ENCODE measurements at places on chromosomes 5 and 9.

GRCh38 chr9:27943501-27943900 lies 370.2 kb upstream of the C9orf72 start:
- DNase-seq = no peak

GRCh38 chr9:108254236-108254635 lies 601.5 kb downstream of the ACTL7B start:
- no peak for DNase-seq

- DNase-seq = no peak
Measured at GRCh38 chr5:116479776-116480675, 94.6 kb downstream of the SEMA6A start.

DNA sequence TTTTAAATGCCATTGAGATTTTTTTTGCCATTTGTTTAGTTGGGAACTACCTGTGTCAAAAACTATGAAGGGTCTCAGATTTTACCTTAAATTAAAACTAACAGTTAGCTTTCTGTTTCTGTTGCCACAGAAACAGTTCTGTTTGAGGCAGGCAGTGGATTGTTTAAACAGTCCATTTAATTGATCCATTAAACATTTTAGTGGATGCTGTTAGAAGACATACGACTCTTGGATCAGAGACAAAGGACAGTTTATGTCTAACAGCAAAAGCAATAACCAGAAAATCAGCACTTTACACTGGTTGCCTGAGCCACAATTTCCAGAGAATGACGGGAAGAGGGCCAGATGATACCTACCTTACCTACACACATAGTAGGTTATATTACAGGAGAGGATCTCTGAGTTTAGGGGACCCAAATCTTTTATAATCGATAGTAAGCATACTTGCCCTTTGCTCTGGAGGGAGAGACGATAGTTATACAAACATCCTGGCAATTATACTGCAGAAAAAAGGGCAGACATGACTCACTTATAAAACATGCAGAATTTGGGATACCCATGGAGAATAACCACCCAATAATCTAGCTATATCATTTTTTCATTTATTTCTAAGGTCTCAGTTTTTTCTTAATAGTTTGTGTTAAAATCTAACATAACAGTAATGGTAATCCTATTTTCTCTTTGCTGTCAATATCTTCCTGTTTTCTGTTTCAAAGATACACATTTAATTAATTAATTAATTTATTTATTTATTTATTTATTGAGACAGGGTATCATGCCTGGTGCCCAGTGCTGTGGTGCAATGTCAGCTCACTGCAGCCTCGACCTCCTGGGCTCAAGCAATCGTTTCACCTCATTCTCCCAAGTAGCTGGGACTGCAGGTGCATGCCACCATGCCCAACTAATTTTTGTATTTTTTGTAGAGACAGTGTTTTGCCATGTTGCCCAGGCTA lies 136.7 kb upstream of the TNFAIP8 start:
- DNase-seq = no peak

GRCh38 chr5:189486-189885 lies 1.8 kb upstream of the LRRC14B start:
- no peak for DNase-seq

DNA sequence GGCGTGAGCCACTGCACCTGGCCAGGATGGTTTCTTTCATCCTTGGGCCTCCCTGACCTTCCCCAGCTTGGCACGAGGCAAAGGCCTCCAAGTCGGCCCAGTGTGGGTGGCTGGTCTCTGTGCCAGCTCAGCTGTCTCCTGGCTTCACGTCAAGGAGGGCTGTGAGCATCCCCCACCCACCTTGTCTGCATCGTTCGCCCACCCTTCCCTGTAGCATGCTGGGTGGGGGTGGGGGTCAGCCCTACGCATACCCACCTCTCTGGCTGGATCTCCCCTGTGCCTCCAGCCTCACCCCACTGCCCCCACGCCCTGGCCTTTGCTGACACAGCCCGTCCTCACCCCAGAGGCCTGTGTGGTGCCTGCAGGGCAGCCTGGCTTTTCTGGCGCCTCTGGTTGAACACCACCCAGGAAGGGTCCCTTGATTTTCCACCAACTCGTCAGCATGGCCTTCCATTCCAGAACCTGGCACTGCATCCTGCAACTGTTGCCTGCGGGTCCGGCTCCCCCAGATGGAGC lies 8.8 kb upstream of the WDR5 start:
- no peak for DNase-seq

GRCh38 chr9:116686693-116687073 lies 422 bp upstream of the TRIM32 start:
- DNase-seq = no peak

- no peak for DNase-seq
Measured at GRCh38 chr5:92633176-92633575, 947.8 kb downstream of the NR2F1-AS1 start.

DNA sequence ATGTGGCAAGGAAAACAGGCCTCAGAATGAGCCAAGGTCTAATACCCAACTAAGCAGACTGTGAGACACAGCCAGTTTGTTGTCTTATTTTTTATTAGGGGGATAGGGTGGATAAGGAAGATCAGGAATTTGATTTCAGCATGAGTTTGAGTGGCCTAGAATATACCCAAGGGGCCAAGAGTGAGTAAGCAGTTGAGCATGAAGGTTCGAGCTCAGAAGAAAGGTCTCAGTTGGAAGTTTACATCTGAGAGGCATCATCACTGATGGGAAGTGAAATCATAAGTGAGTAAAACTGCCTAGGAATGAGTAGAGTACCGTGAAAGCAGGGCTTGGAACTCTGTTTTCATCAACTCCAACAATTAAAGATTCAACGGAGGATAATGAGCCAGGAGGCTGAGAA lies 12.6 kb downstream of the PSMD5 start:
- DNase-seq = no peak

DNA sequence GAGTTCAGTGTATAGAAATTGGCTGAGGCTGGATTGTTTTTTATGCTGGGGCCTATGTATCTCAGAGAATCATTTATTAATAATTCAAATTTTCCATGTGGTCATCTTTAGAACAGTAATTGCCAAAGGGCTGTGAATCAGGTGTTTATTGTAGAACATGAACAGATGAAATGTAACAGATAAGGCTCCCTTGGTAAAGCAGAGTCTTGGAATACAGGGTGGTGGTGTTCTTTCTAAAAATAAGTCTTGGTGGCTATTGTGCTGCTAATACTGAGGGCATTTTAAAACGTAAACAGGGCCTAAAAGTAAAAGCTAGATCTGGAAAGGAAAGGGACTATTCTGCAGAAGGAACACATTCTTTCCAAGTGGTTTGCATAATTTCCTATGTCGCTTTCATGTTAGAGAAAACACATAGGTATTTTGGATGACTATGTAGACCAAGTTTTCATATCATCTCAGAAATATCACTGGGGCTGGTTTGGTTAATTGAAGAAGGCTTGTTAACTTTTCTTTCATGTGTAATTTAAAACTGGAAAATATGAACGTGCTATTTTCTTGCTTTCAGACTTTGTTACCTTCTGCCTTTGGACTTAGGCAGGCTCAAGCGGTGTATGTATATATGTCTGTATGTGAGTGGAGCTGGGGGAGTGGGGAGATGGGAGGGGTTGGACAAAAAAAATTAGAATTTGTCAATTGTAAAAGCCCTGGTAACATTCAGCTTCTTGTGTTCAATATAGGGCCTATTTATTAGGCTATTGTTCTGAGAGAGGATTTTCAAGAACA lies 119.9 kb upstream of the ANKRD55 start:
- no peak for DNase-seq

DNA sequence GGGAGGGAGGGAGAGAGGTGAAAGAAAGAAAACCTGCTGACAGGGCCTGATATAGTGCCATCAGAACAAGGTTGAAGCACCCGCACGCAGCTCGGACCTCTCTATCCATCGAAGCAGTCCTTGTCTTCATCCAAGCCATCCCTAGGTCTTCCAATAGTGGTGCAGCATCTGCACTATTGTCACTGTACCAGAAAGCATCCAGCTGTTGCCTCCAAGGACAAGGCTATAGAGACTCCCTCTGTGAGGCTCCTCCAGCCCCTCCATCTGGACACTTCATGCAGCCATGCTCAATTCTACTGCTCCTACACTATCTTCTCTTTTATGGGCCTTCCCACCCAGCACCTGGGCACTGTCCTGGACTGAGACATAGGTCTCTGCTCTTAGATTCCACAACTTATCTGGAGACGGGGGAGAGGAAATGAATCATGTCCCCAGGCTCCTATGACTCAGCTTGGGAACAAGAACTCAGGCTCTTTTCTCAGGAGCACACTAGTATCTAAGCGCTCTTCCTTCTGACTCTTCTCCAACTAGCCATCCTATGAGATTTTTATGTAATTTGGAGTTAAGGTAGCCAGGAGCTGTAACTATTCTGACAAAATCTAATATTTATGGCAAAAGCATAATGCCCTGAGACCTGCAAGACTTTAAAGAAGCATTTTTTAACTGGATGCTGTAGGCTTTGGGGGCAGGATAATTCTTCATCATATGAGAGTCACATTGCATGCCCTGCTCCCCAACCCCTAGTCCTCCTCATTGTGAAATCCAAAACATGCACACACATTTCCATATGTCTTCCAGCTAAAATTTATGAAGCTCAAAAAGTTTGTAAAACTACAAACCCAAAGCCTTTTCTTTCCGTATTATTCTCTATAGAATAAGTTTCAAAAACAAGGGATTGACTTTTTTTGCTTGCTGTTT lies 446.8 kb downstream of the CCDC171 start:
- DNase-seq = no peak

- DNase-seq = no peak
Measured at GRCh38 chr5:133807348-133807747, 161.1 kb downstream of the C5orf15 start.

- DNase-seq = no peak
Measured at GRCh38 chr5:154583671-154584177, 105.7 kb upstream of the HAND1 start.

DNA sequence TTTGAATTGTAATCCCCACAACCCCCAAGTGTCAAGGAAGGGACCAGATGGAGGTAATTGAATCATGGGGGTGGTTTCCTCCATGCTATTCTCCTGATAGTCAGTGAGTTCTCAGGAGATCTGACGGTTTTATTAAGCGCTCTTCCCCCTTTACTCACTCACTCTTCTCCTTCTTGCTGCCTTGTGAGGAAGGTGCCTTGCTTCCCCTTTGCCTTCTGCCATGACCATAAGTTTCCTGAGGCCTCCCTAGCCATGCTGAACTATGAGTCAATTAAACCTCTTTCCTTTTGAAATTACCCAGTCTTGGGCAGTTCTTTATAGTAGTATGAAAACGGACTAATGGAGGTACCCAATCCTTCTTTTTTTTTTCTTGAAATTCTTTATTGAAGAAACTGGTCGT lies 2.2 kb upstream of the CEP120 start:
- no peak for DNase-seq

GRCh38 chr9:114513055-114513958 lies 8.0 kb upstream of the WHRN start:
- DNase-seq = no peak

DNA sequence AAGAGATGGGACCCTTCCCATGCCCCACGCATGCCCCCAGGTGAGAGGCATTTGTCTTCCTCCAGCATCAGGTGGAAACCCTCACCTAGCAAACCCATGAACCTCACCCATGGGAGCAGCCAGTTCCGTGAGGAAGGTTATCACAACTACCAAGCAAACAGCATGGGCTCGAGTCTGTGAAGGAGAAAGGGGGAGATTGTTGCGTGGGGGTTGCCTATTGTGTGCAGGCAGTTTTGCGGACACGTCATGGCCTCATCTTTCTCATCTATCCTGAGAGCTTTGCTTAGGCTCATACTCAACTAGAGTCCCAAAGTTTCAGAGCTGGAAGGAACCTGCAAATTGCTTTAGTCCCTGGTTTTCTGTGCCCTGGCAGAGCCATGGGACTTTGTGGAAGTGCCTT lies 73.6 kb upstream of the TGFBR1 start:
- DNase-seq = no peak

- no peak for DNase-seq
Measured at GRCh38 chr5:168995024-168995423, 305.9 kb downstream of the SLIT3 start.

GRCh38 chr5:154214371-154215106 lies 24.0 kb downstream of the GALNT10 start:
- no peak for DNase-seq
